Mesenteric fat pad (tissue), 1 donor: ENCODE measurements at places on chromosomes 5 and 9. TPM values are rescaled to one million over a fixed set of nuclear protein-coding genes. Genes with fewer than 3 reads are reported as not detected.

DNA sequence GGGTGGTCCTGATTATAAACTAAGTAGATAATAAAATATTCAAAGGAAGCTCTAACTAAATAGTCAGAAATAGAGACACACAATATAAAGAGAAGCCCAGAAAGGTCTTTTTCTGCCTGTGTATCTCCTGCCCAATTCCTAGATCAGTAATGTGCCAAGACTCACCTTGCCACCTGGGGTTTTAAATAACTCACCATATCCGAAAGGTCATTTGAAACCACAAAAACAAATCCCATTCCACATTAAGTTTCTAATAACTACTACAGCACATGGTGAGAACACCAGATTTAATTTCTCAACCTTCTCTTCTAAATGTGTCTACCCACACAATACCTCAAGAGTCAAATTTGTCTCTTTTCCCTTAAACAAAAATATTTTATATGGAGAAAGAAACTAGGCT lies 75.2 kb downstream of the ZNF608 start:
- DNase-seq, result no peak

Gene PSD2
- total RNA-seq, result not detected

GRCh38 chr5:168549554-168549953 lies 20.4 kb downstream of the FBLL1 start:
- DNase-seq, result no peak

DNA sequence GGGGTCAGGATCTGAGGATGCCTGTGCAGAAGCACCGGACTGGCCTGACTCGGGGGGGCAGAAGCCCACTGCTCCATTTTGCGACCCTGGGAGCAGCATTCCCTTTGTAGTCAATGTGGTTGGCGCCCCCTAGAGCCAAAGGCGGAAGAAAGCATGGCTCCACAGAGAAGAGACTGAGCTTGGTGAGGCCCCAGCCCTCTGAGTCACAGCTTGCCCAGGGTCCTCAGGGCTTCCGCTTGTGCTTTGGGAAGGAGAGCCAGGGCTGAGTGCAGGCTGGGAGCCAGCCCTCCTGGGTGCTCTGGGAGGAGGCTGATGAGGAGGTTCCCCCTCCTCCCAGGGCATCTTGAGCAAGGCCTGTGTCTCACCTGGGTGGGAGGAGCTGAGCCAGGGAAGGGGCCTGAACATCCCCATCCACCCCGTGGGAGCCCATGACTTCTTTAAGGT lies 5.5 kb upstream of the AQP3 start:
- no peak for DNase-seq

DNA sequence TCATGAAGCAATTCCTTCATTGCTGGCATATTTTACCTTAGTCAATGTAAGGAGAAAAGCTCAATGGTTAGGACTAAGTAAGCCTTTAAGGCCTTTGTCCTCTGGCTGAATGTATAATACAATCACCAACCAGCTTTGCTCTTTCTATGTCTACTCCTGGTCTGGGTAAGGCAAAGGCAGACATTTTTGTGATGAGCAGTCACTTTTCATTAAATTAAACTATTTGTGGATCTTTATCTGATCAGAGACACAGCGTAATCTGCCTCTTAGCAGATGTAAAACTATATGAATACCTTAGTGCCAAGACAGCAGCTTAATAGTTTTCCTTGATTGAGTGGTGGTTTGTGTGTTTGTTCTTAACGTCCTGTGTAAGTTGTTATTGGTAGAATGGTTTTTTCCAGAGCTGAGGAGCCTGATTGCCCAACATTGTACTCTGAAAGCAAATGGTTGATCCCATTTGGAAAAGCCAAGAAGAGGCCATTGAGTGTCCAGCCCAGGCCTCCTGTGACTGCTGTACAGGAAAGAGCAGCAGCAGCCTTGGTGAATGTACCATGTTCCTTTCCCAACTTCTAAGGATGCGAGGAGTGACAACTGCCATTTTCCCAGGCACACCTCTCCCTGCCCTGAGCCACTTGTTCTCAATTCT lies 16.5 kb upstream of the CXXC5 start:
- DNase-seq, result peak; percentile 18

Gene UBAC1
- 36.3 TPM for total RNA-seq

DNA sequence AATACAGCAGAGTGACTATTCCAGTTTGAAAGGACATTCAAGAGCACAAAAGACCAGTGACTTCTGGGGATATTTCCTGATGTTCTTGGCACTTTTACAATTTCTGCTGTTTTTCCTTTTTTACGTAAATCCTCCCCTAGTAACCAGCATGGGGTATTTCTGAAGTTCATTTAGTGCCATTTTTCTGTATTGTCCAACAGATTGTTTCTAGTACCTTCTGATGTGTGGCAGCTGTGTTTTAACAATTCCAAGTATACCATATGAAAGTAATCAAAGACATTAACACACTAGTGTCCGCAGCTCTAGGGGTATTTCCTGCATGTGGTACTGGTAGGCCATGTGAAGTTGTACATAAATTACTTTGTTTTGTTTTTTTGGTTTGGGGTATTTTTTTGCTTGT lies 53.0 kb upstream of the SMARCA2 start:
- DNase-seq, result no peak

GRCh38 chr5:66826263-66826662 lies 230.1 kb downstream of the MAST4 start:
- no peak for DNase-seq

Gene KCNV2
- total RNA-seq, result not detected

GRCh38 chr9:79256691-79257213 lies 315.0 kb upstream of the TLE4 start:
- DNase-seq, result no peak

DNA sequence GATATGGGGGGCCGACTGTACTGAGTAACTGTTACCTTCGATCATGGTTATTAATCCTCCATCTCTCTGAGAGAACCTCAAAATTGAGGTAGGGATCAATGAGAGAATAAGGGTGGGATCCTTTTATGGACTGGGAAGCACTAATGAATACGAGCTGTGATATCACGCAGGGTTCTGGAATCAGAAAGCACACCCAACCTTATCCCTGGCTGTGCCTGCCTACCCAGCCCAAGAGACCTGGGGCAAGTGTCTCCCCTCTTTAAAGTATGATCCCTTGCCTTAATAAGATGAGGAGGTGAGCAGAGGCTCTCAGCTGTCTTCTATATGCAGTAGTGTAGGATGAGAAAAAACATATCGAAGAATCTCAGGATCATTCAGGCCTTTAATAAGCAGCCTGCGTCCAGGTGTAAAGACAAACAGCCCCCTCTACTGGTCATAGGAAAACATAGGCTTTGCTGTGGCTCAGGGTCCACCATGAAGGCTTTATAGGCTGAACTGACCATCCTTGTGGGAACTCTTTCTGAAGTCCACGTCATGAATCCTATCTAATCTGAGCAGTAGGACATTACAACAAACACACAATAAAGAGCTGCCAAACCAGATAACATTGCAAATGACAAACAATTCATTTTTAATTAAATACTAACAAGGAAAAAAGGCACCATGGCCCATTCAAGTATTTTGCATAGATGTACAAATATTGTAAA lies 16.8 kb downstream of the NIPAL4 start:
- DNase-seq, result no peak

Gene FAM153A
- total RNA-seq, result 1.0 TPM

GRCh38 chr9:113701774-113702755 lies 174.0 kb upstream of the ZNF618 start:
- no peak for DNase-seq

Gene PTGS1
- 16.5 TPM for total RNA-seq

- no peak for DNase-seq
These were observed 20.2 kb upstream of the MTMR12 start for GRCh38 chr5:32332966-32333365.

DNA sequence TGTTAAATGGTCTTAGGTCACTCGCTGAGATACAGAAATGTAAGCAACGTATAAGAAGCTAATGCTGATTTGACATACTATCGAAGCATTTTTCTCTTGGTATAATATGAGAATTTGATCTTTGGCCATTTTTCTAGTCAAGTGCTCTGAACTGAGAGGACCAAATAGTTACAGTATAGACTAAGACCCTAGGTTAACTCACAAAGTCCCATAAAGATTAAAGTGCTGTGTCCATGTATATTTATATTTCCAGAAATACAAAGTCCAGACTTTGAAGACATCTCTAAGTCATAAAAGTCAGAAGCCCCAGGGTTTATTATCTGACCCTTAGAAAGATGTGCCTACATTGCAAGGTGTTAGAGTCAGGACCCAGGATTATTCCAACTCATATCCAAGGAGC lies 752.4 kb upstream of the COX7C start:
- DNase-seq, result no peak

DNA sequence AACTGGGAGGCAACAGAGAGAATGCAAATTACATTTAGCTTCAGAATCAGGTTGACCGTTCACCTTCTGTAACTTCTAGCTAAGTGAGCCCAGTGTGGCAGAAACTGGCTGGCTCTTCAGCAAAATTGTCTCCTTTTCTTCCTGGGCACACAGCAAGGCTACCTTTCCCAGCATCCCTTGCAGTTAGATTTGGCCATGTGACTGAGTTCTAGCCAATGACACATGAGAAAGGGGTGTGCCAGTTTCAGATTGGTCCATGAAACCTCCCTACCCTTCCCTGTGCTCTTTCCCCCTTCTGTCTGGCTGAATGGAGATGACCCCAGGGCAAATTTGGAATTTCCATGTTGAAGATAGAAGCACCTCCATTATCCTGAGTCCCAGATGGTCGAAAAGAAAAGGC lies 72.5 kb upstream of the SMIM23 start:
- DNase-seq, result no peak

Gene C9orf85
- total RNA-seq, result 6.7 TPM

GRCh38 chr5:52794519-52794918 lies 6.8 kb downstream of the ITGA1 start:
- no peak for DNase-seq

Gene TPPP
- 5.4 TPM for total RNA-seq

Gene SLC6A3
- total RNA-seq, result not detected

DNA sequence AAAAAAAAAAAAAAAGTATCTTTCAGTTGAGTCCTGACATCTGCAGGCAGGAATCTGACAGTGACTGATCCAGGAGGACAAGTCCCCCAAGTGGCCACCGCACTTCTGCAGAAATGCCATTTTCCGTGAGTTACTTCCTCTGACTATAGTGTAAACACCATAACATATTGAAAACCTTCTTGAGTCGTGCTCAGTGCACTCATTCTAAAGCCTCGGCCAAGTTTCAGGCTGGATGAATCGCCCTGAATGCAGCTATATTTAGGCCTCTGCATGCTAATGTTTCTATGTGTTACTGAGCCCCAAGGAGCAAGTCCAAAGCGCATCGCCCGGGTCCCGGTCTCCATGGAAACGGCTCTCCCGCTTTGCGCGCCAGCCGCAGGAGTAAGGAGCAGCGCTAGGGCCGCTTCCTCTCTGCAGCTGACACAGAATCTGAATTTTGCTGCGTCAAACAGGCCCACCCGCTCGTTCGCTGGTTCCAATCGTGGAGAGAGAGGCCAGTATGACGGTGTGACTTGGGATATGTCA lies 335.4 kb downstream of the MSX2 start:
- DNase-seq, result no peak

- no peak for DNase-seq
These were observed 199.3 kb downstream of the DMRTA1 start for GRCh38 chr9:22645893-22646292.

DNA sequence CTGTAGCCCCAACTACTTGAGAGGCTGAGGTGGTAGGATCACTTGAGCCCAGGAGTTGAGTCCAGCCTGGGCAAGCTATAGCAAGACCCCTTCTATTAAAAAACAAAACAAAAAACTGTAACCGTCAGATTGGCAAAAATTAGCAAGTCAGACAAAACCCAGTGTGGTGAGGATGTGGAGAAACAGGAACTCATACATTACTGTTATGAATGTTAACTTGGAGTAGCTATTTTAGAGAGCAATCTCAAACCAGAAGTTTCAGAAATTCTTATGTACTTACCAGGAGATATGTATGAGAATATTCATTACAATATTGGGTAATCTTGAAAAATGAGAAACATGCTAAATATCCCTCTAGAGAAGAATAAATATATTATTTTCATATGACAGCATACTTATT lies 120.3 kb downstream of the INVS start:
- no peak for DNase-seq

Gene ZNF879
- 3.3 TPM for total RNA-seq

DNA sequence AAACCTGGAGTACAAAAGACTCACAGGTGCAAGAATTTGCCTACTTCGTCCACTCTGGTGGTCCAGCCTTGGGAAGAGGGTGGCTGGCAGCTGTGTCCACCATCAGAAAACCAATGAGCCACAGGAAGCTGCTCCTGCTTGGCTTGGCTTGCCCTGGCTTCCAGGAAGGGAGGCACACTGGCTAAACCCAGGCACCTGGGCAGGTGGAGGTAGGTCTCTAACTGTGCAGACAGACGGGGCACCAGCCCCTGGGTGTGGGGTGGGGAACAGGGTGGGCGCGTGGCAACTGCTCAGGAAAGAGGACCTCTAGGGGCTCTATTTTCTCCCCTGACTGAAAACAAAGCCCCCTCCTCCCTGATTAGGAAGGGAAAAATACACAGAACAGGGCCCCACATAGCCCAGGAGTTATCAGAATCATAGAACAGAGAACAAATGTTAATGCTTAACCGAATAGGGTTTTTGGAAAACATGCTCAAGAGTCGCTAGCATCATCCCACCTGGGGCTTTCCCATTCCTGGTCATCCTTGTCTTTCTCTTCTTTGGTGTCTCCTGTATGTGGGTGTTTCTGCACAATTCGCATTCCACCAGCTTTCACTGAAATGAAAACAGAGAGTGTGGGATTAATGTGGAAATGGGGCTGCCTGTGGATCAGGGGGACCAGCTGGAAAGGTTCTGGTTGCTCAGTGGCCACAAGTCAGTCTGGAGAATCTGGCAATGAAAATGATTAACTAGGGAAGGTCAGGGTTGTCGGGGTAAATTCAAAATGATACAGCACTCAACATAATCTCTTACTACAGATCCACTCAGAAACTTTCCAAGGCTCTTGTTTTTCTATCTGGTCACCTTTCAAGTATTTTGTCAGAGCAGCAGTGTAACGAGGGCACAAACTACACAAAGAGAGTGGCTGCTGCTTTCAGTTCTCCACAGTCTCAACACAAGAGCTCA lies 13.1 kb downstream of the DAP start:
- no peak for DNase-seq

DNA sequence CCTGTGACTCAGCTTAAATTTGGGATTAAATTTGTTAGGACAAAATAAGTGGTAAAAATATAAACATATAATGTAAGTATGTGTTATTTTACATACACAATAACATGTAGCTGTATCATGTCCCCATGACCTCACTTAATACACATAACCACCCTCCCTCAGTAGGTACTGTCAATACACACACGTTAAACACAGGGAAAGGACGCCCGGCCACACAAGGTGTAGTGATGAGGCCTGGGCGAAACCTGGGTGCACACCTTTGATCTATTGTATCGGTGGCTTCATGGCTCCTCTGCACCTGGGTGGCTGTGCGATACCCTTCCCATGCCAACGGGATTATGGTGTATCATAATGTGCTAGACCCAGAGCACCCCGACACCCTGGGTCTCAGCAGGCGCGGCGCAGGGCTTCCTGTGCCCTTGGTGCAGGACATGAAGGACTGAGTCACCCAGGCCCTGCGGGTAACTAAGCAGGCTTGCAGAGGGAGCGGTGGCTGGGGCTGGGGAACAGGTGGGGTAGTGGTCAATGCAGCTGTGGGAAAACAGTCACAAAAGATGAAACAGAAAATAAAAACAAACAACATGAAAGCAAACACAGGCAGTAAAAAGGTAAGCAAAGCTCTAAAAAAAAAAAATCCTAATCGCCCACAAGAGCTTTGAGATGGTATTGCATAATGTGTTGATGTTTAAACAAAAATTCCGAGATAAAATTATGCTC lies 127.5 kb upstream of the RETREG1 start:
- no peak for DNase-seq

Gene GRXCR2
- not detected for total RNA-seq

Gene PCDHA10
- total RNA-seq, result 1.8 TPM
